ENCODE measurements at places on chromosomes 5 and 9.

- no peak for DNase-seq
Measured at GRCh38 chr9:110688329-110688728, 19.7 kb downstream of the MUSK start.

DNA sequence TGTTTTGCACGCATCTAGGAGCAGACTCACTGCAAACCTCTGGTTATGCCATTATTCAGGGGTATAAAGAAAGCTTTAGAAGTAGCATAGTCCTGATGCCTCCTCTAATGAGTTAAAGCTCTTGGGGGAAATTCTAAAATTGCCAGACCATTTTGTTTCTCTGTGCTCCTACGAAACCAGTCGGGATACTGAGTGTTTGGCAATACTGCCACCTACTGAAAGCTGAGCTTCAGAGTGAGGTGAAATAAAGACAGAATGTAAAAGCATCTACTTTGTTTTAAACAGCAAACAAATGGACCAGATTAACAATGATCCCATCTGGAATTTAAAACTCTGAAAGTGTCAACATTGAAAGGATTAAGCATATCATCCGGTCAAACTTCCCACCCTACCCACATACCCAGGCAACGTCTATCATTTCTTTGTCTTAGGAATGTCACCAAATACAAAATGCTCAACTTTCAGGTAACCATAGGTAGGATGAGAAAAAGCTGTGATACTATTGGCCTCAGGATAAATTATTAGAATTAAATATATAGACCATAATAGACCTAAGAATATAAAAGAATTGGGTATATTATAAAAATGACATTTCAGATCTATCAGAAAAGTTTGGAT, 77.8 kb upstream of the SHISAL2B start:
- DNase-seq, result no peak

DNA sequence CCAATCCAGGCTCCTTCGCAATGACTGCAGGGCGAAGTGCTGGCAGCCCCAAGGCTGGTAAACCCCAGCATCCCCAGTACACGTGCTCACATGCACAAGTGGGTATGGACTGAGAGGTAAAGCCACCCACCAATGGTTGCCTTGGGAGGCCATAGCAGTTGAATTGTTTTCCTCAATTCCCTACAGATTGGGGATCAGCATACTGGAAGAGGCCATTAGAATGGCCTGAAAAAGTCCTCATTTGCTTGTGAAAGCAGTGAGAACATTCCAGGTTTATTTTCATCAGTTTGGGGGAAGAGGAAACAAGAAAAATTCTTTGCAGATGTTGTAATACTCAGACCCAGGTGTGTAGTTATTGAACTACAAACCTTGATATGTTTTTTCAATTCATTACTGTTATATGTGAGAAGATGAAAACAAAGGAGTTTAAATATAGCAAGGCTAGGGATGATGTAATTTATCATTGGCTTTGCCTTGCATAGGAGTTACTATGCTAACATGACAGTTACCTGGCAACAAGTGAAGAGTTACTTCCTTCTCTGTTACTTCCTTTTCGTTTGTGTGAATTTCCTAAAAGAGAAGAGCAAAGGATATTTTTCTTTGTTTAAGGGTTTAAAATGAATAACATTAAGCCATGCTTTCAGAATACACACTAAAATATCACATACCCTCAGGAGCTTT, 36.4 kb downstream of the MTMR12 start:
- peak; percentile 48 for DNase-seq

- DNase-seq, result no peak
Measured at GRCh38 chr5:180097163-180097894, 25.8 kb upstream of the RNF130 start.

DNA sequence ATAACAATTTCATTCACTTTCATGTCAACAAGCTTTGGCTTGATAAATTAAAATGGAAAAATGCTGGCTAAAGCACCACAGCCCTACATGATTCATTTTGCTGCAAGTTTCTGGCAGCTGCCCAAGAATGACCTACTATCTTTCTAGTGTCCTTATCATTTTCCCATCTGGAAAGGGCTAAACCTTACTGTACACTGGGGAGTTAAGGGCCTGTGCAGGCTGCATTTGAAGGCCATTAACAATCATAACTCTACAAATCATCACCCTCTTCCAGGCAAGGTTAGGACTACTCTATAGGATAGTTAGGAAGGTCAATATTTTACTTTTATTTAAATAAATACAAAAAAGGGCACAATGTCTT, 579.7 kb upstream of the ZNF608 start:
- DNase-seq, result peak; percentile 78

GRCh38 chr5:134517553-134517952, 7.9 kb upstream of the JADE2 start:
- no peak for DNase-seq

- no peak for DNase-seq
Measured at GRCh38 chr9:16258708-16259107, 611.8 kb downstream of the BNC2 start.

DNA sequence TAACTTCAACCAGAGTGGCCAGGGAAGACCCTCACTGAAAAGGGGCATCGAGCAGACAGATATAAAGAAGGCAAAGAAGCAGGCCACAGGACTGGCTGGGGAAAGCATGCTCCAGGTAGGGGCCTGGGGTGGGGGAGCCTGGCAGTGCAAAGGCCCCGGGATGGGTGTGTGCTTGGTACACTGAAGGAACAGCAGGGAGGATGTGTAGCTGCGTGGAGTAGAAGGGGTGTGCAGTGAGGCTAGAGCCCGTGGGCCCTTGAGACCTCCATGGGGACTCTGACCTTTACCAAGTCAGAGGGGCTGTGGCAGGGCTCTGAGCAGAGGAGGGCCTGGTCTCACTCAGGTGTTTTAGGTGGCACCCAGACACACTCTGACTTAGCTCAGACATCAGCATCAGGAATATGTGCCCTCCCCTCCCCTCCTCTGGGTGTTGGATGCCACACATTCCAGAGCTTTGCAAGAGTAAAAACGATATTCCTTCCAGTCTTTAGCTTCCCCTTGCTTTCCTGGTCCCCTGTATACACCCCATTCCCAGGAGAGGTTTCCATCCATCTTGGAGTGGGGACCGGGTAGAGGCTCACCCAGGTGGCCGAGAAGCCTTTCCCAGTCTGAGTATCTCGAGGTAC, 7.6 kb downstream of the TRIM7 start:
- DNase-seq, result no peak

GRCh38 chr5:76732405-76733048, 16.6 kb downstream of the F2R start:
- DNase-seq, result no peak

- DNase-seq, result no peak
Measured at GRCh38 chr5:74430631-74431289, 209.8 kb downstream of the ENC1 start.

DNA sequence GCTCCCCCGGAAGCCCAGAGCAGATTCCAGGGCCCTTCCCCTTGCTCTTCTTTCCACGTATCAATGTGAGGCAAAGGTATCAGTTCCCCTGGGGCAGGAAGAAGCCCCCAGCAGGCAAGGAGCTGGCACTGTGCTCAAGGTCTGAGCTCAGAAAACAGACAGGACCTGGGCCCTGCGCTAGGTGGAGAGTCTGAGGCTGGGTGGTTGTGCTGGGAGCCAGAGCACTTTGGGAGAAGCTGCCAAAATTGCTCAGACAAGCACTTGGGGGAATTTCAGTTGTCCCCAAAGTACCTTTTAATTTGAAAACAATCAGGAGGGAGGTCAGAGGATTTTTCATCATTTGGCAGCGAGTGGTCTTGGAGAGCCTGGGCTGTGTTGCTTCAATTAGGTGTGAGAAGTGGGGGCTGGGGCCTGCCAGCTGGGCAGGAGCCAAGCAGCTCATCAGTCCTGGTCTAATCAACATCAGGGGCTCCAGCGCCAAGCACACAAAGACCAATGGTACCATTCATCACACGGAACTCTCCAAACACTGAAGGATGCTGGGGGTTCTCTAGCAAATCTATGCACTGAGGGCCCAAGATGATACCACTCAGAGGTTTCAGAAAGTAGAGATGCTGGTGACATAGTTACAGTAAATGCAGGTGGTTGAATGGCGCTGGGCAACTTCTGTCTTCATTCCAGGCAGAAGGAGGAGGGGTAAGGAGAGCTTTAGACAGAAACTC, 176.5 kb downstream of the SNX18 start:
- no peak for DNase-seq
